EH (cell line): ENCODE measurements at places on chromosomes 12 and 14.

- DNase-seq, result no peak
These were observed 270.8 kb downstream of the BCL11B start for GRCh38 chr14:99001241-99001640.

- no peak for DNase-seq
These were observed 58.9 kb upstream of the FSCB start for GRCh38 chr14:44565968-44566367.

DNA sequence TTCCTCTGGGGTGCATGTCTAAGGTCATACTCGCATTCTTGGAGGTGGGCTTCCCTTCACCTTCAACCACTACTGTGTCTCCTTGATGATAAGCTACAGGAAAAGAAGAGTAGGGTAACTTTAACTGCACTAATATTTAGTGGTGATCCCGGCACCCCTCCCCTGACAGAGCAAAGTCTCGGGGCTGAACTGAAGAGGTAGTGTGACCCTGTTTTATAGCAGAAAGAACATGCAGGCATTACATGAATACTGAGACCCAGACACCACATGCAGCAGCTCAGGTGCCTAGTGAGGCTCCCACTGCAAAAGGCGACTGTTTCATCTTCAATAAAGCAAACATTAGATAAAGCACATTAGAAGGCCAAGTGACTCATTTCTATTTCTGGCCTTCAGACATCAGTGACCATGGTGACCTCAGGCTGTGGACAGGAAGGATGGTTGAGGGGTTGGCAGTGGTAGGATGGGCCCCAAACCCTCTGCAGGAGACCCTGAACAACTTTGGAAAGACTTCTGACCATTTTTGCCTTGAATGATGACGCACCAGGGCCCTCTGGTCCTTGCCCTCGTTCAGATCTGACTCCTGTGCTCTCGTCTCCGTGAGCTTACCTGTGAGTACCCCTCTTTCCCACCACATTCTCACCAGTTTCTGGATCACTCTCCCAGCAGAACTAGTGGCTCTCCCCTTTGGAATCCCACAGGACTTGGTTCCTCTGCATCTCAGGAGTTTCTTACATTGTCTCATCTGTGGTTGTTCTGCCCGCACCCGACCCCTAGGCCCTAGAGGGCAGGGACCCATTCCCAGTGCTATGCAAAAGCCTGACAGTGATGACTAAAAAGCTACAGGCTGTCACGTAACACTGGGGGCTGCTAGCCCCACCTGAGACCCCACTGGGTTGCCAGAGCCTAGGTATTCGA is 23.8 kb upstream of the JPH4 start:
- peak; percentile 3 for DNase-seq

- DNase-seq, result no peak
These were observed 742.8 kb upstream of the TBX3 start for GRCh38 chr12:115426732-115427131.

DNA sequence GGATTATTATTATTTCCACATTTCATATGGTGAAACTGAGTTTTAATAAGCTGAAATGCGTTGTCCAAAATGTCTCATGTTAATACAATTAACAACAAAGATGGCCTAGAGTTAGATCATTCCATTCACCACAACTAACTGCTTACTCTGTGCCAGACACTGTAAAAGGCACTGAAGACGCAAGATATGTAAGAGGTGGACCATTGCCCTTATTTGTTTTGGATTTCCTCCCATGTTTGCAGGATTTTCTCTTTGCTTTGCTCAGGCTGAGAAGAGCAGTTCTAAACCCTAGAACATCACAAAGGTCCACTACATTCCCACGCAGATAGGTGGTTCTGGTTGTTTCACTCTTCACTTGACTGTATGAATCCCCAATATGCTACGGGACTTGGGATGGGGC is 324.4 kb upstream of the KITLG start:
- DNase-seq, result no peak

DNA sequence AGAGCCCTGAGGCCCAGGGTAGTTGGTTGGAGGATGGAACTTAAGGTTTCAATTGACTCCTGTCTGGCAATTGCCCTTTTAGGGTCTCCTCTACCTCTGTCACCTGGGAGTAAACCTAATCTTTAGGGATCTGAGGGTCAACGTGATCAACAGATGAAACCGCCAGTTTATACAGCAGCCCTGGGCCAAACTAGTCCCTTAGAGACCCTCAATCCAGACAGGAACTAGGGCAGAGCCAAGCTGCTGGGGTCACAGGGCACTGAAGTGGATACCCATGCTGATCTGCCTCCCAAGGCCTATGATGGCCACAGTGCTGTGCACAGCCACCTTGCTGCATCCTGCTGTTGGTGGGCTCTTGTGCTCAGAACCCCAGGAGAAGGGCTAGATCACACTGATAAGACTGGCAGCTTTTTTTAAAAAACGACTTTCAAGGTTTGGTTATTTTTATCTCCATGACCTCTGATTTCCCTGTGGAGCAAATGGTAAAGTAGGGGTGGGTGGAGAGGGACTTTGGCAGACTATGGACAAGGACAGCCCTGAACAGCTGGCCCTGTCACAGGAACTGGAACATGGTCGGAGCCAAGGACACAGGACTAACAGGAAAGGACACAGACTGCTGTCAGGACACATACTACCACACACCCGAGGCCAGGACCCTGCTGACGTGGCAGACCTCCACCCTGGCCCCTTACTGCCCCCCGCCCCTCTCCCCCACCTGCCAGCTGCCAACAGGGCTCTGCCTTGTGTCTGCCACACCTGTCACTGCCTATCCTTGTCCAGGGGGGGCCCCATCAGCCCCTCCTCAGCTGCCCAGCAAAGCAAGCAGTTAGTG is 474 bp downstream of the FITM1 start:
- no peak for DNase-seq

- no peak for DNase-seq
These were observed 60.1 kb downstream of the SEL1L start for GRCh38 chr14:81473456-81474147.

- DNase-seq, result no peak
These were observed 396 bp downstream of the NDUFA9 start for GRCh38 chr12:4649358-4649661.

DNA sequence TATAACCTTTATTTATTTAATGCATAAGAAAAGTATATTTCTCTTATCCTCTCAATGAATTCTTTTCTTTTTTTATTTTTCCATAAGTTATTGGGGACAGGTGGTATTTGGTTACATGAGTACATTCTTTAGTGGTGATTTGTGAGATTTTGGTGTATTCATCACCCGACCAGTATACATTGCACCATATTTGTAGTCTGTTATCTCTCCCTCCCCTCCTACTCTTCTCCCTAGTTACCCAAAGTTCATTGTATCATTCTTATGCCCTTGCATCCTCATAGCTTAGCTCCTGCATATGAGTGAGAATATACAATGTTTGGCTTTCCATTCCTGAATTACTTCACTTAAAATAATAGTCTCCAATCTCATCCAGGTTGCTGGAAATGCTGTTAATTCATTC is 1900.0 kb upstream of the SEL1L start:
- DNase-seq, result no peak

- DNase-seq, result no peak
These were observed 77.7 kb downstream of the PPP2R5C start for GRCh38 chr14:101839236-101839635.

GRCh38 chr12:27101290-27101689 is 18.9 kb upstream of the C12orf71 start:
- no peak for DNase-seq

DNA sequence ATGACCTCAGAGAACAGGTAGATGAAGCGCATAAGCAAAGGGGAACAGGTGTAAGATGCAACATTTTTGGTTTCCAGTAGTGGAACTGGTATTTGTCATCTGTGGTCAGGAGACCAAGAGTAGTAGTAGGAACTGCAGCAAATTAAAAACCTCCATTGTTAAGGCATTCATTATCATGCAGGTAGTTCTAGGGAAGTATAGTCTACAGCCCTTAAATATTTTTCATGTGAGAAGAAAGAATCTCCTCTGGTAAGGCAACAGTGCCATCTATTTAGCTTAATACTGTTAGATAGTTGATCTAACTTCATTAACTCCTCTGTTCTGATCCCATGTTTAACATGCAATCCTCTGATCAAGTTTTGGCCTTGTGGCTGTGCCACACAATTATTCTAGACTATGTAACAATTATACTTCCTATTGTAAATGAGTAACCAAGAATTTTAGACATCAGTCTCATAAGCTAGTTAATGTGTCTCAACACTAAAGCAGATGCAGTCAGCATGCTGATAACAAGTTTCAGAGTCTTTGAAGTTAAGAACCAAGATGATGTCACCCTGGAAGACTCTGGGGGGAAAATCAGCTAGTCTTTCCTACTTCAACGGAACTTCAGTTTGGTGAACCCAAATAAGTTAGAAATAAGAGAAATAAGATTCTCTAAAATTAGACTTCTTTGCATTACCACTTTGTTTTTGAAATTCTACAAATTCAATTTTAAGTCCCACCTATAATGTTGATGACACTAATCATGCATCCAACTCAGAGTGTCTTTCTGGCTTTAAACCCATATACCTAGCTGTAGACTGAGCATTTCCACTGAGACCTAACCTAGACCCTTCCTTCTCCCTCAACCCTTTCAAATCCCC is 70.9 kb downstream of the STXBP6 start:
- DNase-seq, result no peak

DNA sequence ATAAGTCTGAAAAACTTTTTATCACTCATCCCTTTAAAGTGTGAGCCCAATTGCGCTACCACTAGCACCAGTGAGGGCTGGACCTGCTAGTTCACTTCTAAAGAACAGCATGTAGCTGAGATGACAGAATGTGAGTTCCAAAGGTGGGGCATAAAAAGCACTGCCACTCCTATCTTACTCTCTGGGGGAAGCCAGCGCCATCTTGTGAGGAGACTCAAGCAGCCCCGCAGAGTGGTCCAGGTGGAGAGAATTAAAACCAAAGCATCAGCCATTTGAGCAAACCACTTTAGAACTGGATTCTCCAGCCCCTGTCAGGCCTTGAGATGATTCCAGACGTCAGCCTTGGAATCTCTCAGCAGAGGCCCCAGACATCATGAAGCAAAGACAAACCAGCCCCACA is 39.9 kb downstream of the TMEM132D start:
- DNase-seq, result no peak

DNA sequence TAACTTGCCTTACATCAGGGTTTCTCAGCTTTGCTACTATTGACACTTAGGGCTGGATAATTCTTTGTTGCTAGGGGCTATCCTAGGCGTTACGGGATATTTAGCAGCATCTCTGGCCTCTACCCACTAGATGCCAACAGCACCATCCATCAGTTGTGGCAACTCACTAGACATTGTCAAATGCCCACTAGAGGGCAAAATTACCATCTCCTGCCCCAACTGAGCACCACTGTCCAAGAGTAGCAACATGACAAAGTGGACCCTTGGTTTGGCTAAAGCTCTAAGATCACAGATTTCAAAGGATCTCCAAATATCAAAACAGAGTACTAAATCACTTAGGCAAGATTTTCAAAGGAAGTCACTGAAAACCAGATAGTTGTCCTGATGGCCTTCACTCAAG is 251.7 kb upstream of the TBX3 start:
- DNase-seq, result no peak

GRCh38 chr12:66538970-66539369 is 139.9 kb downstream of the GRIP1 start:
- DNase-seq, result no peak

- no peak for DNase-seq
These were observed 28.0 kb downstream of the ERH start for GRCh38 chr14:69370061-69370460.

DNA sequence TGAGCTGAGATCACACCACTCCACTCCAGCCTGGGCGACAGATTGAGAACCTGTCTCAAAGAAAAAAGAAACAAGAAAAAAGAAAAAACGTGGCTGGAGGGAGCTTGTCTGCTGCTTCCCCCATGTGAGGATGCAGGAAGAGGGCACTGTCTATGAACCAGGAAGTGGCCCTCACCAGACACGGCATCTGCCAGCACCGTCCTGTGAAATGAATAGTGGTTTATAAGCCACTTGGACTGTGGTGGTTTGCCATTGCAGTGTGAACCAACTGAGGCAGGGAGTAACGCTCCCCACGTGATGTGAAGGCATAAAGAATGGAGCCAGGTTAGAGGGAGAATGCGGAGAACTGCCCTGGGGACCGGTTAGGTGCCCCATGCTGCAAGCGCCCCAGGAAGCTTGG is 4.5 kb upstream of the BRF1 start:
- no peak for DNase-seq

DNA sequence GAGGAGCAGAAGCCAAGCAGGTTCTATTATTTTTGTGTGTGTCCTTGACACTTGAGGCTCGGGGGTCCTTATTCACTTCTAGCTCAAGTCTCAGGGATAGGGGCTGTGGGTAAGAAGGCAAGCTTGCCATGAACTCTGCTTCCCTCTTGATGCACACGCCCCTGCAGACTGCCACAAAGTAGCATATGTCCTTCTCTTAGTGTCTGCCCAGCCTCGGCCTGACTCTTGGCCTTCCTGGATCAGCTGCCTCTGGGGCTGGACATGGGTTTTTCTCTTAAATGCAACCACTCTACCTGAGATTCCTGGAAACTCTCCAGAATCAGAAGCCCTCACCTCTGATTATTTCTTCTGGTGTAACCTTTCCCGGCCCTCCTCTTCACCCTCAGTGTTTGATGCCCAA is 28.2 kb upstream of the PEX5 start:
- DNase-seq, result no peak

- no peak for DNase-seq
These were observed 13.0 kb upstream of the GNG2 start for GRCh38 chr14:51847489-51847796.

GRCh38 chr12:51653431-51653830 is 62.4 kb downstream of the SCN8A start:
- no peak for DNase-seq

DNA sequence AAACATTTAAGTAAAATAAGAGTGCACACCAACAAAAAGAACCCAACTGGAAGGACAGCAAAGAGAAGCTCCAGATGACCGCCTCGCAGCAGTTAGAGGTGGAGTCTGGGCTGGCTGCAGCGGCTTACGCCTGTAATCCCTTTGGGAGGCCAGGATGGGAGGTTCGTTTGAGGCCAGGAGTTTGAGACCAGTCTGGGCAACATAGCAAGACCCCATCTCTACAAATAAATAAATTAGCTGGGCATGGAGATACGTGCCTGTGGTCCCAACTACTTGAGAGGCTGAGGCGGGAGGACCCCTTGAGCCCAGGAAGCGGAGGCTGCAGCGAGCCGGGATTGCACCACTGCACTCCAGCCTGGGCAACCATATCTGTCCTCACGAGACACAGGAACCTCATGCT is 15.2 kb downstream of the LRCOL1 start:
- no peak for DNase-seq

GRCh38 chr12:103547376-103547775 is 39.7 kb upstream of the STAB2 start:
- DNase-seq, result no peak

- peak; percentile 55 for DNase-seq
These were observed 595 bp upstream of the METAP2 start for GRCh38 chr12:95473231-95473883.

- DNase-seq, result no peak
These were observed 789.5 kb downstream of the DIO2 start for GRCh38 chr14:79421811-79422210.
